ENCODE measurements at places on chromosomes 5 and 9.

GRCh38 chr5:174675916-174676315 is 48.5 kb upstream of the MSX2 start:
- no peak for DNase-seq

GRCh38 chr5:173094012-173094661 is 38.0 kb downstream of the CREBRF start:
- no peak for DNase-seq

DNA sequence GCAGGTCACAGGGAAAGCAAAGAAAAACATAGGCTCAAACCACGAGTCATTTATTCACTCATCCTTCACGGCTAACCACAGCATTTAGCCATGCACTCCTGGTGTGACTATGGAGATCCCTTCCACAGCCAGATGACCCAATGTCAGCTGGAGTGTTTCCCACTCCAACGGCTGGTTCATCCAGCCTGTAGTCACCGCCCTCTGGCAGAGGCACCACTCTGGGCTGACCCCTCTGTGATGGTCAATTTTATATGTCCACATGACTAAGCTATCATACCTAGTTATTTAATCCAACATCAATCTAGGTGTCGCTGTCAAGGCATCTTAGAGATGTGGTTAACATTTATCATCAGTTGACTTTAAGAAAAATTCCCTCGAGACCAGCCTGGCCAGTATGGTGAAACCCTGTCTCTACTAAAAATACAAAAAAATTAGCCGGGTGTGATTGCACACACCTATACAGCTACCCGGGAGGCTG is 9.5 kb upstream of the PHF19 start:
- DNase-seq, result no peak

DNA sequence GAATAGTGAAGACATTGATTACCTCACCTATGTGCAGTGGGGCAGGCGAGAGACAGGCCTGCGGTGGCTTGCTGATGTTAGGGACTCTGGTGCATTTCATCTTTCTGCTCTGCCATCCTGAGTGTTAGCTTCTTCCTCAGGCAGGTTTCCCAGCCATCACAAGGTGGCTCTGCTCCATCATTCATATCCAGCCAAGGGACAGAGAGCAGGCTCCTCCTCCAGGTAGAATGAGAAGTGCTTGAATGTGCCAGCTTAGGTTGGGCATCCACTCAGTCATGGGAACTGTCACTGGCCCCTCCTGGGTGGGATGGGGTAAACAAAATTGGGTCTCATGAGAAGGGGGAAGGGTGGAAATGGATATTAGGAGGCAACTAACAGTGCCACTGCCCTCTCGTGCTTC is 24.8 kb downstream of the GPR107 start:
- DNase-seq, result no peak

DNA sequence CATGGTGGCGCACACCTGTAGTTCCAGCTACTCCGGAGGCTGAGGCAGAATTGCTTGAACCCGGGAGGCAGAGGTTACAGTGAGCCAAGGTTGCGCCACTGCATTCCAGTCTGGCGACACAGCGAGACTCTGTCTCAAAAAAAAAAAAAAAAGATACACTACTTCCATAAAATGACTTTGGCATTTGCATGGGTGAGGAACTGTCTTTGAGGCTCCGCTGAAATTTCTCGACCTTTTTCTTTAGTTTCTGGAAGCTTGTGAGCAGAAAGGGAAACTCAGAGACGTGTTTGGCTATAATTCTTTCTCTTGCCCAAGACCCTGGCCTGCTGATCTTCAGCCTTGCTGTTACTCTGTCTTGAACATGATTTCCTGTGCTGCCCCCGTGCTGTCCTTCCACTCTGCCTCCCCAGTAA is 37.3 kb downstream of the SPIN1 start:
- DNase-seq, result peak; percentile 12

GRCh38 chr9:107665057-107665456 is 175.5 kb upstream of the KLF4 start:
- no peak for DNase-seq

DNA sequence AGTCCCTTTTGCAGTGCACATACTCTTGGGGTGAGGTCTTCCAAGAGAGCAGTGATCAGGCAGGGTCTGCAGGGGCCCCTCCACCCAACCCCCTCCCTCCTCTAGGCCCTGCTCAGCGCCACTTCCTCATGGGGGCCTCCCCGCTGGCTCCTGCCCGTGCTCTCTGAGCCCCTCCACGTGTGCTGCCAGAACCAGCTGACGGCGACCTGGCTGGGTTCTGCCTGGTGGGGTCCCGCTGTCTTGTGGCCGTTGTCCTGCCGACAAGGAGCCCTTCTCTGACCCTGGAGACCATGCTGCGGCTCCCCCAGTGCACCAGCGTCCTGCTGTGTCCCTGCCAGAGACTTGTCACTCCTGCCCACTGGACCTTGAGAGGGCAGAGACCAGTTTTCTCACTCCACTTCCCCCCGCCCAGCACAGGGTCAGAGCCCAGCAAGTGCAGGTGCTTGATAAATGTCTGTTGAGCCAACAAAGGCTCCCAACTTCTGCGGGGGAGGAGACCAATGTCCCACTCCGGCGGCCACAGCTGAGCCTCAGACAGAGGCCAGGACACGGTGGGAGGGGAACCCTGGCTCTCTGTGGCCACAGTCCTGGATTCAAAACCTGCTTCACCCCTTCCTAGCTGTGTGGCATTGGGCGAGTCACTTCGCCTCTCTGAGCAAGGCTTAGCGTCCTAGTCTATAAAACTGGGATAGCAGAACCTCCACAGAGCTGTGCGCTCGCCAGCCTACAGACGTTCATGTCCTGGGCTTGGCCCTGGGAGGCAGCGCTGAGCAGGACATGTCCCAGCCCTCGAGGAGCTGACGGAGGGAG is 24.8 kb downstream of the SARDH start:
- DNase-seq, result no peak

GRCh38 chr9:115694014-115694413 is 459.6 kb upstream of the PAPPA start:
- DNase-seq, result peak; percentile 64

- DNase-seq, result peak; percentile 89
Measured at GRCh38 chr5:1111727-1112289, at the start of gene SLC12A7. SLC12A7 (minus strand) TSS chr5:1112063; CDS start chr5:1111991, 72 bp downstream.

GRCh38 chr5:164000819-164001218 is 495.4 kb downstream of the MAT2B start:
- no peak for DNase-seq

DNA sequence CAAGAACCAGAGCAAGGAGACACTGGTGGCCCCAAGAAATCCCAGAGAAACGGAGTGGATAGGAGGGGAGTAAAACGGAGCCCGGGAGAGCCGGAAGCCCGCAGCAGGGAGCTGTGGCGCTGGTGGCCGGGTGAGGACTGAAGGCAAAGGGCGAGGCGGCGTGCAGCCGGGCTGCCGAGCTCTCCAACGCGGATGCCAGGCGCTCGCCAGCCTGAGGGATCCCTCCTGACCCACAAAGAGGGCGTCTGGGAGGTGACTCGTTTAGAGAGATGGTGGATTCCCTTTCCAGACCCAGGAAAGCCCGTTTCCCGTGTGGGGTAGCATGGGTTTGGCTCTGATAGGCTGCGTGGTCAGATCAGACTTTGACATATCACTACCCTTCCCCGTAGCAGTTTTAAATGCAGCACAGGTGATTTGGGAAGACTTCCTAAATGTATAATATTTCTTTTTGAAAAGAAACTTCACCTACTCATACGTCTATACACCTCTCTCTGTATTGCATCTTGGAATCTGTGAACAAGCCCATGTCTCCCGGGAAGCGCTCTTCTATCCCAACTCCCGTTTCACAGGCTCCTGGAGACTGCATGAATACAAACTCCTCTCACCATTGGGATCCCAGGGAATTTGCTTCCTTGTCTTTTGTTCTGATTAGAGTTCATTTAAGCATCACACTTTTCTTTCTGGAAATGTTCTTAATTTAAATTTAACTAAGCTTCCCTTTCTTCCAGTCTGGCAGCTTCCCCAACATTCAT is 158.1 kb downstream of the C9orf152 start:
- DNase-seq, result peak; percentile 56

DNA sequence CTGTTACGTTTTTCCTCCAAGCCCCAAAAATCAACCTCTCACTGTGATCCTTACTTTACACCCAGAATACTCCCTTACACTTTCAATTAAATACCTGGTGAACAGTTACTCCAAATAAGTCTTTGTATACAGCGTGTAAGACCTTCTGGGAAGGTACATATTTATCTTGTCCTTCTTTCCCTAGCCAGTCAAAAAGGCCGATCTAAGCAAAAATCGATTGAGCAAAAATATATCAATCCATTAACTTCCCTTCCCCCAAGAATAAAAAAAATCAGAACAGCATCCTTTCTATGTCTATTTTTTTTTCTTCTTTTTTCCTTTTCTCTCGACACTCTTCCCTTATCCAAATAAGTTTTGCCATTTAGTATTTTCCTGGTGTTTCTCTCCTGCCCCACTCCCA is 71.3 kb downstream of the ABHD17B start:
- no peak for DNase-seq

GRCh38 chr9:92870289-92870688 is 7.5 kb downstream of the ZNF484 start:
- DNase-seq, result no peak

DNA sequence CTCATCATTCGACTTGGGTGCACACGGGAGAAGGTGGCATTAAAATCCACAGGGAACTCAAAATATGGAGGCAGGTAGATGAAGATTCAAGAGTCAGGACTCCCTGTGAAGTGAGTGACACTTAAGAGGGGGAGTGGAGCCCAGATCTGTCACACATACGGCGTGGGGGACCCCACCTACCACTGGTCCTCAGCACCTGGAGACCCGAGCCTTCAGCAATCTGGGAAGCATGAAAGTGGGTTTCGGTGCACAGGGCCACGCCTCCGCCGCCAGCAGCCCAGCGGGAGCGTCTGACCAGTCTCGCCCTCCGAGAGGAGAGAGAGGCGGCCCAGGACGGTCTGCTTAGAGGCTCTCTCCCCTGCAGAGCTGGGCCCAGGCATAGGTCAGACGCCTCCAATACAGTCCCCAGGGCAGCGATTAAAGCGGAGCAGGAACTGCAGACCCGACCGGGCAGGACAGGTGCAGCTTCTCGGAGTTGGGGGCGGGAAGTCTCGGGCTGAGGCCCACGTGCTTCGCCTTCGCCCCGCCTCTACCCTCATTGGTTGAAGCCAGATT is 639 bp upstream of the SLC2A8 start:
- no peak for DNase-seq

DNA sequence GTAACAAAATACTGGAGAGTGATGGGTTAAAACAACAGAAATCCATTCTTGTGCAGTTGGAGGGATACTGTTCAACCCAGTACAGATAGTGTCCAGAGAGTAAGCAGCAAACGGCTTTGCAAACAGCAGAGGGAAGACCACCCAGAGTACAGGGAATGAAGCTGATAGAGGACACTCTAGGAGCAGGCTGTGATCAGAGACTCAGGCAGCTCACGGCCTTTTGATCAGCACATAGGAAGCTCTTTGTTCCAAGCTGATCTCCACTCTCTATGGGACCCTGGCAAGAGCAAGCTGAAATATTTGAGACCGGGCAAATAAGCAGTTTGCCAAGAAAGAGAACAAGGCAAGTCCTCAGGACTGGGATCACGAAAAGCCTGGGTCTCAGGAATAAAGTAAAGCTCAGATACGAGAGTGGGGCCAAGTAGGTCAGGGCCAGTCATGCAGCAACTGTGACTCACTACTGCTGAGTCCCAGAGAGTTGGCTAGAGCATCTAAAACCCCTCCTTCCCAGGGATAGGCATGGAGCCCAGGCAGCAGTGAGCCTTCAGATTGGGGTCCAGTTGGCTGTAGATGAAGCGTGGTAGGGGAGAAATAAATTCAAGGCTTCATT is 52.4 kb downstream of the MELK start:
- DNase-seq, result peak; percentile 19

DNA sequence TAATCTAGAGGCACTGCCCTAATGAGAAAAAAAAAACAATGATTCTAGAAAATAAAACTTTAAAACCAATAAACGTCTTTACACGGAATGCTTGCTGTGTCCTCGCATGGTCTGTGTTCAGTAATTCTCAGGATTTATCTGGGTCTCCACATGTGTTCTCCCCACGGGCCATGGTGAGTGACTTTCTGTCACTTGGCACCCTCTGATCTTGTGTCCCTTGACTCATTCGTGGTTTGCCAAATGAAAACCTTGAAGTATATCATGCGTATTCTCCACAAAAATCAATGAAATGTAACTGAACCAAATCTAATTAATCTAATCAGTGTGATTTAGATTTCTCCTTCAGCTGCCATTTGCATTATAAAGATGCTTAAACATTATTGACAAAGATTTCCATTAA is 48.0 kb downstream of the UBE2QL1 start:
- no peak for DNase-seq

DNA sequence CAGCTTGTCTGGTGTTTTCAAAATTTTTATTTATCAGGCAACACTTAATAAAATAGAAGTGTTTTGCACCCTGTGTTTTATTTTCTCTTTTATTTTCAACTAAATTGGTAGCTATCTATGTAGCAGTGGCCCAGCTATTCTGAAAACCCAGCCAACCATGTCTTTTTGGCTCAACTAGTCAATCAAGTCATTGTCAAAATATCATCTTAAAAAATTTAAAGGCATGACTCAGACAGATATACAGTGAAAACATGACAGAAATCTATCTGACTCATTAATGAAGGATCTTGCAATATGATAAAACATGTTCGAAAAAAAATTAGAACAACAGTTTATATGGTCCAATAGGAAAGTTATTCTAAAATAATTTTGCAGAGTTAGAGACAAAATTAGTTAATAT is 75.1 kb downstream of the HSD17B4 start:
- DNase-seq, result no peak

- no peak for DNase-seq
Measured at GRCh38 chr9:132003896-132004295, 75.8 kb downstream of the MED27 start.

DNA sequence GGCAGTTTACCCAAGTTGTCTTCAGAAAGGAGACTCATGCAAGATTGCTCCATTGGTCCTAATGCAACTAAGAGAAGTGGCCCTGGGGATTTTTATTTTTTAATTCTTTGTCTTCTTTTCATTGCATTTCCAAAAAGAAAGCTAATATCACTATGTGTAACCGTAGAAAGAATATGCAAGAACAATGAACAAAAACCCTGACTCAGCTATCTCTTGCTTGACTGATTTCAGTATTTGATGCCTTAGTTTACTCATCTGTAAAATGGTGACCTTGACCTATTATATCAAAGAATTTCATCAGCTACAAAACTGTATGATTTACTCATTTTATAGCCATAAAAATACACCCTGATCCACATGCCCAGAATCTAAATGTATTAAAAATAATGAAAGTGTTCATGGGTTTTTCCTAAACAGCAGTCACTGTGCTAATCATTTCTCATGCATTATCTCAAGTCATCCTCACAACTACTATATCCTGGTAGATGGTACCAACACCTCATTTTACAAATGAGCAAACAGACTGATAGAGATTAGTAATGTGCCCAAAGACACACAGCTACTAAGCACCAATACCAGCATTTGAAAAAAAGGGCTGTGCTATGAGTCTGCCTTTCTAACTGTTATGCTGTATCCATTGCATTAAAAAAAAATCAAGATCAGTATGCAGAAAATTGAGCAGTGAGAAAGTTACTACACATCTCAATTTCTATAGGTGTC is 185.7 kb downstream of the MLLT3 start:
- no peak for DNase-seq

GRCh38 chr5:4080370-4080769 is 484.7 kb downstream of the IRX1 start:
- no peak for DNase-seq
